H9 (cell line): ENCODE measurements at places on chromosomes 3 and 15.

- DNase-seq: peak; percentile 34
Observed at GRCh38 chr15:55694652-55695150, 48.3 kb downstream of the PRTG start.

- no peak for DNase-seq
Observed at GRCh38 chr3:3737531-3737930, 61.7 kb upstream of the LRRN1 start.

DNA sequence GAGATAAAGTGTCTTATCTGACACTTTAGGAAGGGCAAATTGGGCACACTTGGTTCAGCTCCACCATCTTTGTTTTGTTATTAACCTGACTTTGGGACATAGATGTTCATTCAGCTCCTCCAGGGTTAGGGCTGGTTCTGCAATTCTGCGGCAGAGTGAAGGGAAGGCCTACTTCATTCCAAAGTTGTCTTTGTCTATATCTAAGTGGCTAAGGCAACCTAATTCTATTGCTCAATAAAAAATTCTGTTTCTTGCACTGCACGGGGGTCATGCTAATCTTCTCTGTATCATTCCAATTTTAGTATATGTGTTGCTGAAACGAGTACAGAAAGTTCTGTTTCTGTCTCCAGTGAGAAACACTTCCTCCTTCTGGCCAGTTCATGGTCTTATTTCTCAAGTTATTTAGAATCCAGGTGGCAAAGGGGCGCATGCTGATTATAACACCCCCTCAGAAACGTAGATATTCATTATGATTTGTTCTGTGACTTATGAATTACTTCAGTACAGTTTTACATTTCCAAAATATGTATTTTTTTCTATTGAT lies 53.5 kb downstream of the PFN2 start:
- DNase-seq: no peak

DNA sequence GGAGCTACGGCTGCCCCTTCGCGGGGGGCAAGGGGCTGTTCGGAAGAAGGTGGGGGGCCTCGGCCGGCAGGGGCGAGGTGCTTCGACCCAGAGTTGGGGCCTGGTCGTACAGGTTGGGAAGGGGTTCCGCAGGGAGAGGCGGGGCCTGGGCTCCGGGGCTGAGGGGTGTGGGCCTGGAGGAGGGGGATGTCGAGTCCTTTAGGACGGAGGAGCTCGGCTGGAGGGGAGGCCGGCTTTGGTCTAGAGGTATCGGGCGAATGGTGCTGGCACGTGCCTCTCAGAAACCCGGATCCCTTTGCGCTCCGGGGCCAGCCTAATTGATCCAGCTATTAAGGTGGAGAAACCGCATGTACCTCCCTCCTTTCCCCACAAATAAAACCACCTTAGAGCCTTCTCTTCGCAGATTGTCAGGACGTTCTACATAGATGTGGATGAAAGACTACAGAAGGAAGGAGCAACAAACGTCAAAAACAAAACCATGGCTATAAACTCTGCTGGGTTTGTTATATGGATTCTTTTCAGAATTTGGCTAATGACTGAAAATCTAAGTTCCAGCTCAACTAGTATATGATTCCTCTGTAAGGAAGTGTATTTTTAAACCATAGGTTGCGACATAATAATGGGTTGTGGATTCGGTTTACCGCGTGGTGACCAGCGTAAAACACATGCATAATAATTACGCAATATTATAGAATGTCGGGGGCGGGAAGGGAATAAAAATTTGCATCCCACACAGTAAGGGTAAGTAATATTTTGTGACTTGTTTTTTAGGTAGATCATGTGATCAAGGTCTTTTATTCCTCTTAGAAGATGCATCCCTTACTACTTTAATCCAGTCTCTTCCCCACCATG lies 644 bp upstream of the NGLY1 start:
- peak; percentile 86 for DNase-seq

GRCh38 chr15:79938143-79938542 lies 32.9 kb downstream of the BCL2A1 start:
- DNase-seq: no peak

GRCh38 chr15:77037388-77038209 lies 33.3 kb downstream of the TSPAN3 start:
- DNase-seq: no peak

DNA sequence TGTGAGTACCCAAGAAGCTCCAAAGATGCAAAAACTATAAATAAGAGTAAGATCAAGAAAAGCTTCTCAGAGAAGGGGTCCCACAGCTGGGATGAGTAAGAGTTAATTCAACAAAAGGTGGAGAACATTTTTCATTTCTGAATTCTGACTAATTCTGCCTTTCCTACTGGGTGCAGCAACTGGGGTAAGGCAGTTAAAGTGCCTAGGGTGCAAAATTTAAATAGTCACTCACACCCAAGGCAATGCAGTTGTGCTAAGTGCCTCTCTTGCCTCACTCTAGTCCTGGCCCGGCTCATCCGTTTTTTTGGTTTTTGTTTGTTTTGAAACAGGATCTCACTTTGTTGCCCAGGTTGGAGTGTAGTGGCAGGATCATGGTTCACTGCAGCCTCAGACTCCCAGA lies 240.2 kb downstream of the TP63 start:
- DNase-seq: no peak

DNA sequence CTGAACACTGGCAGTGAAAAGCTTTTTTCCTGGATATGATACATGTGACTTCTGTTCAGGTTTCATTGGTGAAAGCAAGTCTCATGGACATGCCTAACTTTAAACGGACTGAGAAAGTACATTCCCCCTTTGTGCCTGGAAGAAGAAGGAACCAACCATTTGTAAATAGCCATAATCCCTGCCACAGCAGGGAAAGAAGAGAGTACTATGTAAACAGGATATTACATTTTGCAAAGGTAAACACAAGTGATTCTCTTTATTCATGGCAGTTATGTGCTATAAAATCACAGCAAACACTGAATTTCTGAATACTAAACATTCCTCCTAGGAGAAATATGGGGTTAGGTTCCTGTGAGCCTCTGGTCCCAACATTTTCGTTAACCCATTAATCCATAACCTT lies 46.8 kb downstream of the PRICKLE2 start:
- no peak for DNase-seq

GRCh38 chr3:159263750-159264553 lies 462.1 kb downstream of the MFSD1 start:
- DNase-seq: no peak

DNA sequence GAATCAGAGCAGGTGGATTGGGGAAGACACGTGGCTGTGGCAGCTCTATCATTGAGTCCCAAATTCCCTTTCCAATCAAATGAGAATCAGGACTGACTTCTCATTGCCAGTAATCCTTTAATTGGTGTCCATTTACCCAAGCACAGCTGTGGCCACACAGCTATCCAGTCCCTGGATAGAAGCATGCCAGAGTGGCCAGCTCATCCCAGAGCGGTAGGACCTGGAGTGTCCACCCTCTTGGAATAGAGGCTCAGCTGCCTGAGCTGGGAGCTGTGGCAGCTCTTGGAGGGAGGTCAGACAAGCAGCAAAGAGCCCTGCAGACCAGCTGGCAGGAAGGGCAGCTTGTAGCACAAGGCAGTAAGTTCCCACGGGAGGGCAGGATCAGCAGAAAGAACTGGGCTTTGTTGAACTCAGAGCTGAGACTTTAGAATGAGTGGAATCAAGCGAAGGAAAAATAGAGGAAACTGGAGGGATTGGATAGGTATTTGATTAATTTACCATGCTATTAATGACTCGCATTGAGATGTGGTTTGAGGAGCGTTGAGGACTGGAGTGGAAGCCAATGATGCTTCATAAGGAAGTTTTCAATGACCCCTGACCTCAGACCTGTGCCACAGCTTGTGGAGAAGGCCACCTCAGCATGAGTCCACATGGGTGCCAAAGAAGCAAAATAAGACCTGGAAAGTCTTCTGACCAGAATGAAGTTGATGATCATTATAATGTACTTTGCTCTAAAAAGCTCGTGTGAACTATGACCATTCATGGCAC lies 6.9 kb upstream of the ALPK3 start:
- DNase-seq: no peak
